Stimulated activated CD4-positive, alpha-beta T cell treated with anti-CD3 and anti-CD28 coated beads, Interleukin-15, amount 100 ng/mL, for 24 hours (primary cell): ENCODE measurements at places on chromosomes 3 and 15.

DNA sequence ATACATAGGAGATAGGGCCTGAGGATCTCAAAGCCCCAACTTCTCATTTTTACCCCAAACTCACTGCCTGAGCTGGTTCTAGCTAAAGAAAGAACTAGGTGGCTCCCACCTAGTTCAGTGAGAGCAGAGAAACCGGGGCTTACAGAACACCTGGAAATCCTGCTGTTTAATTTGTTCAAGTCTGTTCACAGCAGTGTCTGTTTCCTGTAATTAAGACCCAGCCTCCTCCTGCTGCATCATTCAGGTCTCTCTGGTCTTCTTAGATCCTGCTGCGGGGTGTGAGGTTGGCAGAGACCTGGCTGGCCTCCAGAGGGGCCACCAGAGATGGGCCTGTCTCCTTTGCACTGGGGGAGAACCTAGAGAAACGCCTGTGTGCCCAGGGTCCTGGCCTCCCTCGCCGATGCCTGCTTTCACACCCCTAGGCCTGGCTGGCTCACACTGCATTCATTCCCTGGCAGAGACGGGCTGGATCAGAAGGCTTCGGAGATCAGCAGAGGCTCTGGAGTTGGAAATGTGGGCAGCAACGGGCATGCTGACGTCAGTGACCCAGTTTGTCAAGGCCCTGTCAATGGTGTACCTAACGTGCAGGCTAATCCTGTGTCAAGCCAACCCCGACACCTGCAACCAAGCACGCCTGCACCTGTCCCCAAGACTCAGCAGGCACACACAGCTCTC, 4.9 kb upstream of the CHRNA3 start:
- no peak for DNase-seq

DNA sequence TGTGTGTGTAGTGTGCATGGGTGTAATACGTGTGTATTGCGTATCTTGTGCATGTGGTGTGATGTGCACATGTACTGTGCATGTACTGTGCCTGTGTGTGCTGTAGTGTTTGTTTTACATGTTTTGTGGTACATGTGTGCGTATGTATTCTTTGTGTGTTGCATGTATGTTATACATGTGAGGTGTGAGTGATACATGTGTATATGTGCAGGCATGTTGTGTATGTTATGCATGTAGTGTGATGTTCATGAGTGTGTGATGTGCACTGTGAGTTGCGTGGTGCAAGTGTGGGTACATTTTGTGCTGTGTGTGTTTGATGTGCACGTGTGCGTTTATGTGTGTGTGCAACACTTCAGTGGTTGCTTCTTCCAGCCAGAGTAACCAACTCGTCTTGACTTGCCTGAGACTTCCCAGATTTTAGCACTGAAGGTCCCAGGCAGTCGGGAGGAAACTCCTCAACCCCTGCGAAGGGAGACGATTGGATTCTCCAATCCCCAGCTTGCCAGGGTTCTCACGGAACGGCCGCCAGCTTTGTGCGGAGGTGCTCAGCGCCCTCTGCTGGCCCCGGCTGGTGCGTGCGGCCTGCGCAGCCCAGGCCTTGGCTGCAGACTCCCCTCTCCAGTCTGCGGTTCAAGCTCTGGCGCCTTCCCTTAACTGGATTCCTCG, 3.6 kb downstream of the GALNT15 start:
- peak; percentile 80 for DNase-seq

DNA sequence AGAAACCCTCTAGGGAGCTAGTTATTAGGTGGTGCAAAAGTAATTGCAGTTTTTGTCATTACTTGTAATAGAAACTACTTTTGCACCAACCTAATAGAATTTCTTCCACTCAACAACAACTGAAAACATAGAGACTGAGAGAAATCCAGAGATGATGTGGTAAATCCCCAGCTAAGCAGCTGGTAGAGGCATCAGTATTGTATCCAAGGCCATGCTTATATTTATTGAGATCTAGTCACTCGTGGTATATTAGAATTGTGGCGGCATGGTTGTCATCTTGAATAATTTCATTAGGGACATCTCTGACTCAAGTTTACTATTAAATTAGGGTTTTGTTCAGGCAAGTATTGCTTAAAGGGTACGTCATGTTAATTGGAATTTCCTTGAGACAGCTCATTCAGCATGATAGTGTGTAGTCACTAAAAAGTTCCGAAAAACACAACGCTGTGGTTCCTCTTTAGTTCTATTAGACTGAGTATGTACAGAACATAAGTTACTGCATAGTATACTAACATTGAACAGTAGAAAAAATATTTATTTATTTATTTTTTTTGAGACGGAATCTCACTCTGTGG, 35.3 kb downstream of the PAK2 start:
- DNase-seq, result no peak

DNA sequence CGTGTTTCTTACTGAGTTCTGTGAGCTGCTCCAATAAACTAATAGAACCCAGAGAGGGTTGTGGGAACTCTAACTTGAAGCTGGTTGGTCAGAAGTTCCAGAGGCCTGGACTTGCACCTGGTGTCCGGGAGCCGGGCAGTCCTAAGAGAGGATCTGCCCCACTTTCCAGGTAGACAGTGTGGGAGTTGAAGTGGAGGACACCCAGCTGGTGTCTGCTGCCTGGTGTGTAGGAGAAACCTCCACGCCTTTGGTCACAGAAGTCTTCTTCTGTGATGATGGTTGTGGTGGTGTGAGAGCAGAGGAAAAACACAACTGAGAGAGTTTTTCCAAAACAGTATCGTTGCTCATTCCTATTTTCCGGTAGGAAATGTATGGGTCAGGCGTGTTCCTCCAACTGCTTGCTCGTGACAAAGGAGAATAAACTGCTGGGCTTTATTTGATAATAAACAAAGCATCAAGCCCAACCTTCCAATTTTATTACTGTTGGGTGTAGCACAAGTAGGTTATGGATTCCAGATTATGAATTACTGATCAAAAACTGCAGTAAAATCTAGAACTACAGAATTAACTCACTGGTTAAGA, 137.0 kb downstream of the KLF13 start:
- DNase-seq, result no peak

DNA sequence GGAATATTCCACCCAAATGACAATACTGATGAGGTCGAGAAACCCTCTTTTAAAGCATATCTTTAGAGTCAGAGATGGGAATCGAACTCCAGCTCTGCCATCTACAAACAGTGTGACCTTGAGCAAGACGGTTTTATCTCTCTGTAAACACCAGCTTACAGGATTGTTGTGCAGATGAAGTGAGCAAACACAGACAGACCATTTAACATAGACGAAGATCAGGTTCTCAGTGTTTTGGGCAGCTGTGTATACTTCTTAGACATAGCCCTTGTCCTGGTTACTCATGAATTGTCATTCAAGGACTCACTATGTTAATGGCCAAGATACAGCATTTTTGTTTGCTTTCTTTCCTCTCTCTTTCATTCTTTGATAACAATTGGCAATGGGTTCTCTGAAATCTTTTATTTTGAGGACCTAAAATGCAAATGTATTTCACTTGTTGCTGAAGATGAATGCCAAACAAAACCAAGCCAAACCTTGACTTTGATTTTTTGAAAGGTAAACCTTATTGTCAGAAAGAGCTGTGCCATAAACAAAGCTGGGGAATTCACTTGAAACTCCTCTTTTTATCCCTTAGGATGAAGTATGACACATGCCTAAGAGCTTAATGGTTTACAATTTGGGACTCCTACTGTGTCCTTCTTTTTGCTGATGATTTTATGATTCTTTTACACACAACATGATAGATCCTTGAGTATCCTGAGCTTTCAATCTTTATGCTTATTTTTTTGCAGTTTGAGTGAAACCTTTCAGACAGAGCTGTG, 250.0 kb upstream of the PDZRN3 start:
- no peak for DNase-seq

DNA sequence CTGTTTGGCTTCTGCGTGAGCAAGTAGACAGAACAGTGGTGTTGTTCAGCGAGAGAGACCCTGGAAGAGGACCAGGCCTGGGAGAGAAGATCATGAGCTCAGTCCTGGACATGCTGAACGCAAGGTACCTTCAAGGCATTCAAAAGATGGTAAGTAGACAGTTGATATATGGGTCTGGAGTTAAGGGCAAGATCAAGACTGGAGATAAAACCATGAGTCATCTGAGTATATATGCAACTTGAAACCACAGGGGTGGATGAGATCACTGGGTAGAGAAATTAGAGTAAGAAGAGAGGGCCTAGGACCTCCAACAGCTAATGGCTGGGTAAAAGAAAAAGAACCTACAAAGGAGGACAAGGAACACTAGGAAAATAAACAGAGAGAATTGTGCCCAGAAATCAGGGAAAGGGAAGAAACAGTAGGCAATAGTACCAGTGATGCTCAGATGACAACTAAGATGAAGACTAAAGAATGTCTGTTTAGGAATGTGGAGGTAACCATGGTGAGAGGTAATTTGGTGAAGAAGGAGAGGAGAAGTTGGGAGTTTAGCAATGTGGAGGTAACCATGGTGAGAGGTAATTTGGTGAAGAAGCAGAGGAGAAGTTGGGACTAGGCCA, 343.2 kb upstream of the ADAMTS9 start:
- DNase-seq, result no peak

- DNase-seq, result peak; percentile 41
Measured at GRCh38 chr3:71299160-71299559, 284.4 kb downstream of the FOXP1 start.

DNA sequence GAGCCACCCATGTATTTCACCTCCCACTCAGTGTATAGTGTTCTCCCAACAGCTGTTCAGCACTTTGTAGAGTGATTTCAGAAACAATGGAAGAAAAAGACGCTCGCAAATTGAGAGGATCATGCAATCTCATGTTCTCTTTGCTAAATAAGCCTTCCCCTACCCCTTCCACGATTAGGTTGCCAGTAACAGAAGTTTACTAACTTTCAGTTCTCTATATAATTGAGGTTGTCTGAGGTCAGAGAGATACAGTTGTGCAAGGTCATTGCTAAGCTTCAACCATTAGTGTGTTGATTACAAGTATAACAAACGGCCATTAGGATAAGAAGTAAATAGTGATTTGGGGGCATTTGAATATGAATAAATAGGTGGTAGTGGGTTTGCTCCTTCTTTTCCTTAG, 99.6 kb downstream of the TUSC7 start:
- DNase-seq, result no peak

DNA sequence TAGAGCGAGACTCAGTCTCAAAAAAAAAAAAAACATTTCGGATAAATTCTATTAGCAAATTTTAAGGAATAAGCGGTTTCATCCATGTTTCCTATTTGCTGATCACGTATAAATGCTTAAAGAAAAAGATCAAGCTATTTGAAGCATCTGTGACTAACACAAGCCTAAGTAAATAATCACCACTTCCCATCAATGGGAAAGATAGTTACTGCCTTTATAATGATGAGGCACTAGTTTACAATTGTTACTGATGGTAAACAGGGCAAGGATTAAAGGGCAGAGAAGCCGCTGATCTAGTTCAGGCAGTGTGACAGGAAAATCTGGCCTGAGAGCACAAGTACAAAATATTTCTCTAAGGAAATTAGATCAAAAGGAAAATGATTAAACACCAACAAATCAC, 13.7 kb downstream of the CLPX start:
- no peak for DNase-seq
